Skeletal muscle cell (primary cell): ENCODE measurements at places on chromosomes 5 and 9.
A peak's percentile ranks its signal among the peaks of the same experiment; 100 is the strongest.

DNA sequence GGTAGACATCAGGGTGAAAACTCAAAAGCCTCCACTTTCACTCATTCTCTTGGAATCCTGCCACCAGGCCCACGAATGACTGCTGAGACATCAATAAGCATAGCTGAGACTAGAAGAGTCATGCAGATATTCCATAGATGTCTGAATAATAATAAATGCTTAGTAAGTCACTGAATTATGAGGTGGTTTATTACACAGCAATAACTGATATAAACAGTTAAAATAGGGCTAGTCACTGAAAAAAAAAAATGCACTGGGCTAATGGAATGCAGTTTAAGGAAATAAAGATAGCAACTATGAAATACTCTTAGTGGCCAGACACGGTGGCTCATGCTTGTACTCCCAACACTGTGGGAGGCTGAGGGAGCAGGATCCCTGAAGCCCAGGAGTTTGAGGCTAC lies 262.8 kb upstream of the CDH6 start:
- DNase-seq = no peak

DNA sequence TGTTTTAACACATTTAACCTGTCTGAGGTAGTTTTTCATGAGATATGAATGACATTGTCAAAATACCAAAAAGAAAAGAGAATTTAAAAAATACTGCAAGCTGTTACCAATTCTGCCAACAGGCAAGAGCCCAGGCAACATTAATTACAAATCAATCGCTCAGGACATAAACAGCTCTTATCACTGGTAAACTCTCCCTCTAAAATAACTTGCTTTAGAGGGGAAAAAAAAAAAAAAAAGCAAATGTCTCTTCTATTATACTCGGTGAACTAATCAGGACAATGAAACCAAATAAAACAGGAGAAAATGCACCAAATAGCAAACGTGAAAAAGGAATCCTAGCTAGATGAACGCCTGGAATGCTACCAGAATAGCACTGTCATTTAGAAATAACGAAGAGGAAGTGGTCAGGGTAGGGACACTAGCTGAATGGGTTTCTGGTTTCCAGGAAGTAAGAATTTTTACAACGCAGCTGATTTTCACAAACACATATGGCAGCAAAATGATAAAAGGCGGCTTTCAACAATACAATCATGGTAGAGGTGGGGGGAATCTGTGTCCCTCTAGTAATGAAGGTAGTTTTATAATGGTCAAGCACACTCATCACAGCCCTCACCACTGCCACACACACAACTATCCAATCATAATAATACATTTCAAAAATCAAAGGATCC lies 94.9 kb downstream of the DENND1A start:
- DNase-seq = no peak

- DNase-seq = peak; percentile 26
Observed at GRCh38 chr5:65482296-65482735, 596 bp upstream of the ADAMTS6 start.

DNA sequence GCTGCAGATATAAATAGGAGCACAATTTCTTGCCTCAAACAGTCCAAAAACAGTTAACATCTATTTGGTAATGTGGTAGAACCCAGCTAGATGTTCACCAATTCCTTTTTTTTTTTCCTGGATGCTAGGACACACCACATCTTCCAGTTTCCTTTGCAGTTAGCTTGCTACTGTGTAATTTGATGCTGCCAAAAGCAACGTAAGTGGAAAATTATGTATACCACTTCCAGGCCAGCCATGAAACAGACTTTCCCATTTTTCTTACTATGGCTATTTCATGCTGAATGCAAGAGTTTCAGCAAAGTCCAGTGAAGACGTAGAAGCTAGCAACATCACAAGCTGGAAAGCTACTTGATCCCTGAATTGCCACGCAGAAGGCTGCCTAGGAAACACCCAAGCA lies 667.2 kb downstream of the TLE1 start:
- DNase-seq = peak; percentile 21

GRCh38 chr5:149935431-149935901 lies 9.1 kb downstream of the PDE6A start:
- no peak for DNase-seq

DNA sequence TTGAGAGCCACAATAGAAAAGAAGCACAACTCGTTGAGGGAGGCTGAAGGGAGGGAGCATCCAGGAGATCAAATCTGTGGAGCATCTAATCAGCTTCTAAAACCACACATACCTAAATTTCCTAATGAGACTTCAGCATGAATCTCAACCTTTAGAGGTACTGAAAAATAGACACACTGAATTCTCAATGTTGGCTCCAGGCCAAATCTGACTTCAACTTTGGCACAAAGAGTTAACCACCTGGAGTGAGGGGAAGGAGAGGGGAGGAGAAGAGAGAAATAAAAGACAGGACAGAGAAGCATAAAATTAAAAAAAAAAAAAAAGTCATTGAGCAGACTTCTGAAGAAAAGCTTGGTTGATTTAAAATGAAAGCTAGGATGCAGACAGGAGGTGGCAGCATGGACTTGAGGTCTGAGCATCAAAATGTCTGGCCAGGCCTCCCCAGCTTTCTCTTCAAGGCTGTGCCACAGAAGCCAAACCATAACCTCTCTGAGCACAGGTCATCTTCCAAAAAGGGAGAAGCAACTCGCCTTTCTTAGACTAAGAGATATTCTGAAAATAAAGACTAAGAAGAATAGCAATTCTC lies 205.6 kb downstream of the DENND1A start:
- DNase-seq = no peak

- DNase-seq = no peak
Observed at GRCh38 chr5:83101514-83101913, 24.2 kb downstream of the XRCC4 start.

DNA sequence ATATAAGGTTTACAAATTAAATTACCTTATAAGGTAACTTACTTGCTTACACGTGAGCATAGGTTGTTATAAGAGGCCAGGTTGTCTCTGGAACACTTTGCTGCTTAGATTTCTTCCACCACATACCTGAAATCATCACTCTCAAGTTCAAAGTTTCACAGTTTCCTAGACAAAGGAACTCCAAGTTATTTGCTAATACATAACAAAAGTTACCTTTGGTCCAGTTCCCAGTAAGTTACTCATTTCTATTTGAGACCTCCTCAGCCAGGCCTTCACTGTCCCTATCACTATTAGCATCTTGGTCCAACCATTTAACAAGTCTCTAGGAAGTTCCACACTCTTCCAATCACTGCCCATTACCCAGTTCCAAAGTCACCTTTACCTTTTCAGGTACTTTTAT lies 18.5 kb upstream of the UGT3A1 start:
- DNase-seq = no peak

GRCh38 chr5:16666130-16666882 lies 49.5 kb upstream of the RETREG1 start:
- DNase-seq = no peak

GRCh38 chr5:90885180-90885868 lies 326.7 kb downstream of the ADGRV1 start:
- no peak for DNase-seq

- DNase-seq = no peak
Observed at GRCh38 chr9:79812099-79812498, 240.3 kb downstream of the TLE4 start.

- DNase-seq = no peak
Observed at GRCh38 chr9:134594078-134594941, 47.3 kb upstream of the COL5A1 start.

DNA sequence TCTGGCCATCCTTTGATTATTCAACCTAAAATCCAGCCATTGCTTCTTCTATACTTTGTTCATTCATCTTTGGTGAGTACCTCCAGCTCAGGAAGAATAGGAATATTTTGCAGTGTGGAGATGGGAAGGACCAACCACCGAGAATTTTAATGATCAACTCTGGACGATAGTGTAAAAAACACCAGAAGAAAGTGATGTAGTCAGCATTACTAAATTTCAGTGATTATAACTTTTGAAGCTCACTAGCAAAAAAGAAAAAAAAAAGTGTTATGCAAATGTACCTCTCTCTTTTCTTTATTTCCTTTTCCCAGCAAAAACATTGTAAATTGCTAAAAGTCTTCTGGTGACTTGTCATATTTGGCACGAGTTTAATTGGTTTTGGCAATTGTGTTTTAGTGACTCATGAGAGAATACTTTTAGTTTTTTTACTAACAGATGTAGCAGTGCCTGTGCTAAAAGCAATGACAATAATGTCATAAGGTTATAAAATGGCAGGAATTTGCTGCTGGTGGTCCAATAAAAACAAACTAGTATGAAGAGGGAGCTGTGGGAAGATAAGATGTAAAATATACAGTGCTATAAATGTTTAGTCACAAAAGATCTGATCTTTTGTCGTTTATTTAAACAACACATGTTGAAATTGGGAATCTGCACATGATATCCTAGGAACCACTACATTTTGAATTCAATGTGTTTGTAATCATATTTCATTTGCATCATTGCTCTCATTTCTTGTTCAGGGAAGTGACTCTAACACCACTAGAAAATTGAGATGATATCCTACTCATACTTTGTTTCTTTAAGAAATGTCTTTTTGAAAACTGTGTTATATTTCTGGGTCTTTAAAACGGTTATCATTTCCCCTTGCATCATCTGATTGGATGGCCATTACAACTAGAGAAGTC lies 81.3 kb upstream of the ERCC6L2 start:
- DNase-seq = peak; percentile 93

- DNase-seq = peak; percentile 99
Observed at GRCh38 chr5:149445739-149446369, 66.8 kb upstream of the IL17B start.

- DNase-seq = peak; percentile 26
Observed at GRCh38 chr9:98783518-98784226, 12.7 kb downstream of the ANKS6 start.

DNA sequence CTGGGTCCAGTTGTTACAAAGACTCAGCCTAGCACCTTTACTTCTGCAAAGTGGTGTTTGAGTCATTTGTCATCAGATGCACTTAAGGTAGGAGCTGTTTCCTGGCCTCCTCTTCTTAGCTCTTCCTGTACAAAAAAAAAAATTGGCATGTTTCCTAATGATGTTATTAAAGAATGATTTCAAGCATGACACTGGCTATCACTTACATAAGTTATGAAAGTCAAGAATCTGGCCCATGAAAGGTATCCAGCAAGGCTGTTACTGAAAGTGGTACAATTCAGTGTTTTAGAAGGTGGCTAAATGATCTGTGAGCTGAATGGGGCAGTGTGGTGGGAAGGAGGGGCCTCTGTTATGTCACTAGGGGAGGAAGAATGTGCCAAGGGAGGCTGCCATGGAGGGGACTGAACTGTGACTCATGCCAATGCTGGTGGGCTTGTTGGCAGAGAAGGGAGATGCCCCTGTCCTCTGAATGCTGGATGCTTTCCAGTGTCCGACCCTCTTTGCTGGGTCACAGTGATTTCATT lies 175.1 kb upstream of the MAP1B start:
- no peak for DNase-seq

GRCh38 chr9:76441551-76442322 lies 17.2 kb upstream of the GCNT1 start:
- DNase-seq = peak; percentile 48

DNA sequence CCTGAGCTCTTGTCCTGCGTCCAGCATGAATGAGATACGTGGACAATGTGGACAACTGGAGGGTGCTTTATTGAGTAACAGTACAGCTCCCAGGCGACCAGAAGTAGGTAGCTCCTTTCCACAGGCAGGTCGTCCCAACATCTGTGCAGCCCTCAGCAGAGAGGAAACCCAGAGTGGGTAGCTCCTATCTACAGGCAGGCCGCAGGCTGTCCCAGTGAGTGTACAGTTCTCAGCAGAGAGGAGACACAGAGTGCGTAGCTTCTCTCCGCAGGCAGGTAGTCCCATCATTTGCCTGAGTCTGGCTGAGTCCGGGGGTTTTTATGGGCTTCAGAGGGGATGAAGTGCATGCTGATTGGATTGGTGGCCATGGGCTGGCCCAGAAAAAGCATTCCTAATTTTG lies 373.3 kb downstream of the CHSY3 start:
- DNase-seq = no peak

GRCh38 chr5:19891658-19892057 lies 96.3 kb downstream of the CDH18 start:
- peak; percentile 57 for DNase-seq

GRCh38 chr9:70811638-70812037 lies 309.8 kb downstream of the TRPM3 start:
- no peak for DNase-seq

- no peak for DNase-seq
Observed at GRCh38 chr5:168781941-168782571, 202.9 kb upstream of the PANK3 start.

GRCh38 chr5:160655717-160656116 lies 196.3 kb downstream of the ATP10B start:
- DNase-seq = no peak

GRCh38 chr5:149434162-149435014 lies 55.3 kb upstream of the IL17B start:
- DNase-seq = no peak

DNA sequence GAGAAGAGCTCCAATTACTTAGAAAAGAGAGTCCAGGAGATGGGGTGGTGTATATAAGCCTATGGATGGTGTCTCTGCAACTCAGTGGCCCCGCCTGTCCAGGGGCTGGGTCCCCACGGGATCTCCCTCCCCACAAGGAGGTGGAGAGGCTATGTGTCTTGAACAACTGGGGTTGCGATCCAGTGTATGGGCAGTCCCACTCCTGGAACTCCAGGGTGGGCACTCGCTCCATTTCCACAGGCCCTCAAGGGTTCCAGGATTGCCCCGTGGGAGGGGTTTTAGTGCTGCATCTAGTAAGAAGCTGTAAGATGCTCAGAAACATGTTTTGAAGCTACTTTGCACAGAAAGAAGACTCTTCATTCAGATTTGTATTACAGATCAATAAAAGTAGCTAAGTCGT lies 558 bp upstream of the SMAD5 start:
- DNase-seq = no peak

GRCh38 chr5:149915392-149916260 lies 29.0 kb downstream of the PDE6A start:
- no peak for DNase-seq

DNA sequence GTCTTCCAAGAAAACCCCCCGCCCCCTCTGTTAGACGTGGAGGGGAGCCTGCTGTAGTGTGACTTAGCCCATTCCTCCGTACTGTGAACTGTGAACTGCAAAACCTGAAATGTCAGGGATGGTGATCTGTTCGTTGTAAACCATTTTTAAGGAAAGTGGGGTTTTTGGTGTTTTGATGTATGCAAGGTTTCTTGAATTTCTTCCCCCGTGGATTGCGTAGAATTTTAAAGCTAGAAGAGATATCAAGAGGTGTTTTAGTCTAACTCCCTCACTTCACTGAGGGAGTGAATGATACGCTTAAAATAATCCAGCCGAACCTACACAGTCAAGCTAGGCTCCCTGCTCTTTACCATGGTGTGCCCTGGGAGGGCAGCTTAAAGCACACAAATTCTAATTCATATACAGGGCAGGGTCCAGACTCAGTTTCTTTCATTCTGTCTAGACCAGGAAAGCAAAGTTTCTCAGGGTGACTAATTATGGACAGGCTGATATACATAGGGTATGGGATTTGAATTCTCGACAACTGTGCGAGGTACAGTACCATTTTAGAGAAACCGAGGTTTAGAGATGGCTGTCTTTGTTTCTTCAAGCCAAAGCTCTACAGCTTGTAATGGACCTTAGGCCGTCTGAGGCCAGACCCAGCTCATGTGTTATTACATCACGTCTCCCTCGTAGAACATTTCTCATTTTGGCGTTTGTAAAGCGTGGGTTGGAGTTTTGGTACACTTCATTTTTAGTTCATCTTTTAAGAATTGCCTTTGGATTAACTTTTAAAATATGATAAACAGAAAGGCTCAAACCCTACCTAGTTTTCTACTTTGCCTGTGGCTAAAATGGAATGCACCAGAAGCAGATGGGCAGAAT lies 2.7 kb downstream of the PTGER4 start:
- no peak for DNase-seq

- no peak for DNase-seq
Observed at GRCh38 chr9:24738421-24738961, 192.8 kb upstream of the IZUMO3 start.

GRCh38 chr9:133457748-133458147 lies 2.0 kb upstream of the CACFD1 start:
- no peak for DNase-seq
